ENCODE measurements at places on chromosomes 4 and X.

DNA sequence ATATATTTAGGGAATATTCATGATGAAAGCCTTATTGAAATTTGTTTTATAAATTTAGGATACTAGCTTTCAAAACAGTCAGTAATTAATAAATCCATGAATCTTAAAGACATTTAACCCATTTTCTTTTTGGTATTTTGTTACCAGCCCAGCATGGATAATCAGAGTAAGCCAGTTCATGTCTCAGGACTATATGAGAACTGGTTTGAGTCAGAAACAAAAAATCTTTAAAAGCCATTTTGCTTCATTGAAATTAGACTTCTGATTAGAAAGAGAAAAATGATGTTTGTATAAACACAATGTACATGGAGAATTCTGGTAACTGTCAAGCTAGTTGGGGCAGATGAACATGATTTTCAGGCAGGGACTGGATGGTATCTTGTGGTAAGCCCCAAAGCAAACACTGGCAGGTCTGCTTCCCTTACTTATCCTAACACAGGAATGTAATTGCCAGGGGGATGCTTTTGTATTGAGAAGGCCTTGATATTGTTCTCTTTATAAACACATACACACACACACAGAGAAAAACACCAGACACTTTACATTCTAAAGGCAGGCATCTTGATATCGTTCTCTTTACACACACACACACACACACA, 9.4 kb downstream of the ARHGAP10 start:
- DNase-seq: peak; percentile 83

GRCh38 chr4:117249333-117249732, 164.0 kb upstream of the TRAM1L1 start:
- no peak for DNase-seq

- DNase-seq: peak; percentile 95
Observed at GRCh38 chr4:7903791-7904516, 35.7 kb downstream of the AFAP1 start.

- DNase-seq: no peak
Observed at GRCh38 chr4:30863021-30863420, 142.9 kb downstream of the PCDH7 start.

DNA sequence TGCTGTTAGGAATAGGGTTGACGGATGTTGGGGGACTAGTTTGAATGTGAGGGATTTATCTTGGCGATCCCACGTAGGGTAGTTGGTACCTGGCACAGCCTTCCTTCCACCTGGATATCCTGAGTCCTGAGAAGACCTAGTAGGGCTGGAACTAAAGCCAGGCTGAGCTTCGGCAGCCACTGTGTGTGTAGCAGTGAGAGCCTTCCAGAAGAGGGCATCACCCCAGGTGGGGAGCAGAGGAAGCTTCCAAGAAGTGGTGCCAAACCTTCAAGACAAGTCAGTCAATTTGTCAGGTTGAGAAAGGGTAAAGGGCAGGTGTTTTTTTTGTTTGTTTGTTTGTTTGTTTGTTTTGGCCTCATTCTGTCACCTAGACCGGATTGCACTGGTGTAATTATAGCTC, 1.2 kb upstream of the FGFBP2 start:
- no peak for DNase-seq

GRCh38 chr4:8148159-8148558, 10.5 kb downstream of the ABLIM2 start:
- DNase-seq: no peak

DNA sequence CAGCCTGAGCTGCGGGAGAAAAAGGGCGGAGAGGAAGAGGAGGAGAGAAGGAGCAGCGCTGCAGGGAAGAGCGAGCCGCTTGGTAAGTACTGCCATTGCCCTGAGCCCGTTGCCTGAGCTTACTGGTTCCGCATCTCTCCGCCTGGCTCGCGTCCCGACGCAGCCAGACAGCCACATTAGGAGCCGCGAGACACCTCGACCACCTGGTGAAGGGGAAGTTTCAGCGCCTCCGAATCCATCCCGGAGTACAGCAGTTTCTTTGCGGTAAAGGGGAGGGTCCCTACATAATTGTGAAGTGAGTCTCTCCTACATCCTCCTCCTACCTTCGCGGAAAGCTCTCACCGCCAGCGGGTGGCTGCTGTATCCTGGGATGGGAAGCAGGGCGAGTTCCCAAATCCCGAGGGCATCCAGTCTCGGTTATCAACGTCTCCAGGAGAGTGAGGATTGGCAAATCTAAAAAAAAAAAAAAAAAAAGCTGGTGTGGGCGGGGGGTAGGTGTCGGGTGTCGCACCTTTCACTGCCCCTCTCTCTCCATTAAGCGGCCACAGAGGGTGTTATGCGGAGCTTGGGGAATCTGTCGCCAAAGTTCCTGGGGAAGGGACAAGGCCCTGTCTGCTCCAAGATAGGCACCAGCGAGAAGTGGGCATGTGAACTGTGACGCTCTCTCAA, 7.9 kb downstream of the TBX22 start:
- no peak for DNase-seq

DNA sequence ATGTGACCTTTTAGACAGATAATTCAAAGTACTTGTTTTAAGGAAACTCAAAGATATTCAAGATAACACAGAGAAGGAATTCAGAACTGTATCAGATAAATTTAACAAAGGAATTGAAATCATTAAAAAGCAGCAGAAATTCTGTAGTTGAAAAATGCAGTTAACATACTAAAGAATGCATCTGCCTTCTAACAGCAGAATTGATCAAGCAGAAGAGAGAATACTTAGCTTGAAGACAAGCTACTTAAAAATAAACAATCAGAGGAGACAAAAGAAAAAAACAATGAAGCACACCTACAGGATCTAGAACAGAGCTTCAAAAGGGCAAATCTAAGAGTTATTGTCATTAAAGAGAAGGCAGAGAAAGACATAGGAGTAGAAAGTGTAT, 123.0 kb upstream of the TET2 start:
- DNase-seq: no peak

DNA sequence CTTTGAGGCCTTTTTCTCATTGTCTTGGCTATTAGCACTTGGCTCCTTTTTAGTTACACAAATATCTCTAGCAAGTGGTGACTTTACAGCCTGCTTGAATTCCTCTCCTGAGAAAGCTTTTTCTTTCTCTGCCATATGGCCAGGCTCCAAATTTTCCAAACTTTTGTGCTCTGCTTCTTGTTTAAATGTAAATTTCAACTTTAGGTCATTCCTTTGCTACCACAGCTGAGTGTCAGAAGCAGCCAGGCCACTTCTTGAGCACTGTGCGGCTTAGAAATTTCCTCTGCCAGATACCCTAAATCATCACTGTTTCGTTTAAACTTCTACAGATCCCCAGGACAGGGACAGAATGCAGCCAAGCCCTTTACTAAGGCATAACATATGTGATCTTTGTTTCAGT, 222.4 kb downstream of the FBXO8 start:
- DNase-seq: no peak

- peak; percentile 66 for DNase-seq
Observed at GRCh38 chr4:84915396-84915780, 51.1 kb downstream of the WDFY3 start.

GRCh38 chr4:112182604-112183003, 37.4 kb downstream of the FAM241A start:
- DNase-seq: no peak

- peak; percentile 62 for DNase-seq
Observed at GRCh38 chr4:109977854-109978501, 65.3 kb downstream of the EGF start.

- no peak for DNase-seq
Observed at GRCh38 chr4:139011225-139011950, 4.2 kb upstream of the NOCT start.

DNA sequence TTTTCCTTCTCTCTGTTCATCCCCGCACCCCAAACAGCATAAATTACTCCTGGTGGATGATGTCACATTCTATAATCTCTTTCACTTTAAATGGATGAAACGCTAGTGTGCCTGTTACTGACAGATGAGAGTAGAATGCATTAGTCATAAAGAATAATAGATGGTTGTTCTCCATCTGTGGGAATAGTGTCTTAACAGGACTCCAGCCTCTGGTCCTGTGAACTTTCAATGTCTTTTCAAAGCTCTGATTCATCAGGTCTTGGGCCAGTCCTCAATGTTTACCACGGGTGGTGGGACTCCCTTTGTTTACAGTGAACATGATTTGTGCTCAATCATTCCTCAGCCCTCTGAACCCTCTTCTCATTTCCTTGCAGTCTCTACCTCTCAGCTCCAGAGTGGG, 182.6 kb downstream of the GABRB1 start:
- peak; percentile 96 for DNase-seq

GRCh38 chr4:106291678-106292077, 24.3 kb downstream of the TBCK start:
- no peak for DNase-seq

DNA sequence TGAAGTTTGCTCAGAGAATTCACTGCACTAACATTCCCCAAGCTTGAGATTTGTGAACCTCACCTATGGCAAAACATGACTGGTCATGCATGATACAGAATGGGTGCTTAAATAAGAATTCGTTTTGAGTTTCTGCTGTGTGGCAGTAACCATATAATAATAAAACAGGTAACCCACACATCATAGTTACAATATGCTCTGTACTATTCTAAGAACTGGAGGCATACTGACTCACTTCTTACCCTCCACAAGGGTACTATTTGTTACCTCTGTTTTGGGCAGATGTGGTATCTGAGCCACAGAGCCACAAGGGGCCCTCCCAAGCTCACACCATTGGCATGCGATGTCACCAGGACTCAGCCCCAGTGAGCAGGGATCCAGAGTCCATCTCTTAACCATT, 17.6 kb downstream of the SLC2A9 start:
- DNase-seq: no peak

GRCh38 chr4:87105101-87105845, 115.1 kb downstream of the KLHL8 start:
- no peak for DNase-seq

DNA sequence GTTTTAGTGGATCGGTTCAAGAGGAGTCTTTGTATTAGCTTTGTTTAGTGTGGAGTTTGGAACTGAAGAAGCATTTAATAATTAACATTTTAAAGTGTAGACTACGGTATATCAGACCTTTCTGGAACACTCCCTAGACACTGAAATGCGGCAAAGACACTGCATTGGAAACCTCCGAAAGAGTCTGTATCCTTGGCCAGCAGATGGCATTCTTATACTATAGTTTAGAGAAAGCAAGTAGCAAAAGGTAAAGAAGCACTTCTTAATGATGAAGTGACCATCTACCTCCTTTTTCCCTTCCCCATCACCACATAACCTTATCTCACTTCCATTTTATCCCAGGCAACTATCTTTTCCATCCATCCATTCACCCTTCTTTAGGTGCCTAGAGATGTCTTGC, 7.6 kb downstream of the FABP2 start:
- peak; percentile 64 for DNase-seq

DNA sequence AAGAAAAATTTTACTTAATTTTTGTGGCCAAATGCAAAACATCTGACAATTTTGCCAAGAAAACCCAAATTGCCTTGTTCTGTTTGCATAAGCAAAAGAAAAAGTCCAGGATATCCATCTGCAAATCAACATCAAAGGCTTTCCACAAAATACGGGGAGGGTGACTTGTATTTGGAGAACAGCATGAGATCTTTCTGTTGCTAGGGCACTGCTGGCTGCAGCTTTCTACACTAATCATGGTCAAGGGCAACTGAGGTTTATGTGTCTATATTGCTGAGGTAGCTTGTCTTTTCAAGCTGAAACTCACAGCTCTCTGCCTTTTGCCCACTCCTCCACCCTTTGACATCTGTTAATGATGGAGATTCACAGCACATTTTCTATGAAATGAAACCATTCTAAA, 389.1 kb downstream of the NKX6-1 start:
- no peak for DNase-seq

GRCh38 chr4:104630272-104630671, 135.6 kb upstream of the CXXC4 start:
- DNase-seq: no peak

GRCh38 chrX:151870602-151871001, 42.1 kb upstream of the MAGEA4 start:
- DNase-seq: peak; percentile 89

DNA sequence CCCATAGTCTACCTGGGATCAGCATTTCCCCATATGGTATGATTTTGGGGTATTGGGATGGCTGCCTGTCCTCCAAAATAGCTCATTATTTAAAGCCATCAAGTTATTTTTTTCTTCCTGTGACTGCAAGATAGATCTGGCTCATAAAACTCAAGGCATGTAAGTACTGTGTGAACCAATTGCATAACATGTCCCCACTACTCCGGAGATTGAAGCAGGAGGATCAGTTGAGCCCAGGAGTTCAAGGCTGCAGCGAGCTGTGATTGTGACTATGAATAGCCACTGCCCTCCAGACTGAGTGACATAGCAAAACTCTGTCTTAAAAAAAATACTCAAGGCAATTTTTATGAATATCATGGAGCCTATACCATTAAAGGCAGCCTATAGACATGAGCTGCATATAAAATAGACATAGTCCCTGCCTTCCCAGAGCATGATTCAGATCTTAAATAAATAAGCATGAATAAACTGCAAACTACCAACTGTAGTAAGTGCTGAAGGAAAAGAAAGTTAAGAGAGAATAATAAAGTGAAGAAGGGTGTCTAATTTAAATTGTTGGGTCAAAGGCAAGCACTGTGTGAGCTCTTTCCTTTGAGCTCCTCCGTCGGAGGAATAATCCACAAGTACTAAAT, 16.9 kb upstream of the MMAA start:
- DNase-seq: no peak

- peak; percentile 87 for DNase-seq
Observed at GRCh38 chrX:134622056-134622812, 36.0 kb downstream of the PLAC1 start.

DNA sequence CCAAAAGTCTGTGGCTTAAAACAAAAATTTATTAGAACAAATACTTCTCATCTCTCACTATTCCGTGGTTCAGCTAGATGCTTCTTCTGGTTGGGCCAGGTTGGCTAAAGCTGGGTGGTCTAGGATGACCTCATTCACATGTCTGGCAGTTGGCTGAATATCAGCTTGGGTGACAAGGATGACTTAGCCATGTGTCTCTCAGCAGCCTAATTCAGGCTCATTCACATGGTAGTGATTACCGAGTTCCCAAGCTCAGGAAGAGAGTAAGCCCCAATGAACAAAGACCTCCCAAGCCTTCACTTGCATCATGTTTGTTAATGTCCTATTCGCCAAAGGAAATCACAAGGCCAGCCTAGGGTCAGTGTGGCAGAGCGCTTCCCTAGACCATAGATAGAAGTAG, 119.4 kb downstream of the FANCB start:
- no peak for DNase-seq

DNA sequence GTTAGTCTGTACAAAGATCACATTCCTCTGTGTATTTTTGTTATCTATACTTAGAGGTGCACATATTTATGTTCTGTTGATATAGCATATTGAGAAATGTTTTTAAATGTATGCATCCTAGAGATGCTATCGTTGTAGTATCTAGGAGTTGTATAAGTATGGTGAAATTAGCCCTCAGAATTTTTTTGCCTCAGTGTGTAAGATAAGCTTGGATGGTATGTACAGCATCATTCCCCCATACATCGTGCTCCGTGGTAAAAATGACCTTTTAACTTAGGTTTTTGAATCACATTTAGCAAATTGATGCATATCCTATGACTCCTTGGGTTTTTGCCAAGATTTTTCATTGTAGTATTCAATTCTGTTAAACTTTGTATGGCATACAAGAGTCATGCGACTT, 113.5 kb downstream of the RPA4 start:
- DNase-seq: no peak

Measured in EH (cell line).